ENCODE measurements at places on chromosomes 11 and 22. TPM values are rescaled to one million over a fixed set of nuclear protein-coding genes. Genes with fewer than 3 reads are reported as not detected.

Gene RNF121
- 46.4 TPM for polyA plus RNA-seq

Gene PLEKHA7
- polyA plus RNA-seq: 49.3 TPM

Gene ADM
- polyA plus RNA-seq: 7.7 TPM

Gene OSBP2
- 5.3 TPM for polyA plus RNA-seq

Gene C11orf65
- polyA plus RNA-seq: 2.1 TPM

GRCh38 chr11:45889555-45889954 is 4.1 kb downstream of the MAPK8IP1 start:
- no peak for DNase-seq

DNA sequence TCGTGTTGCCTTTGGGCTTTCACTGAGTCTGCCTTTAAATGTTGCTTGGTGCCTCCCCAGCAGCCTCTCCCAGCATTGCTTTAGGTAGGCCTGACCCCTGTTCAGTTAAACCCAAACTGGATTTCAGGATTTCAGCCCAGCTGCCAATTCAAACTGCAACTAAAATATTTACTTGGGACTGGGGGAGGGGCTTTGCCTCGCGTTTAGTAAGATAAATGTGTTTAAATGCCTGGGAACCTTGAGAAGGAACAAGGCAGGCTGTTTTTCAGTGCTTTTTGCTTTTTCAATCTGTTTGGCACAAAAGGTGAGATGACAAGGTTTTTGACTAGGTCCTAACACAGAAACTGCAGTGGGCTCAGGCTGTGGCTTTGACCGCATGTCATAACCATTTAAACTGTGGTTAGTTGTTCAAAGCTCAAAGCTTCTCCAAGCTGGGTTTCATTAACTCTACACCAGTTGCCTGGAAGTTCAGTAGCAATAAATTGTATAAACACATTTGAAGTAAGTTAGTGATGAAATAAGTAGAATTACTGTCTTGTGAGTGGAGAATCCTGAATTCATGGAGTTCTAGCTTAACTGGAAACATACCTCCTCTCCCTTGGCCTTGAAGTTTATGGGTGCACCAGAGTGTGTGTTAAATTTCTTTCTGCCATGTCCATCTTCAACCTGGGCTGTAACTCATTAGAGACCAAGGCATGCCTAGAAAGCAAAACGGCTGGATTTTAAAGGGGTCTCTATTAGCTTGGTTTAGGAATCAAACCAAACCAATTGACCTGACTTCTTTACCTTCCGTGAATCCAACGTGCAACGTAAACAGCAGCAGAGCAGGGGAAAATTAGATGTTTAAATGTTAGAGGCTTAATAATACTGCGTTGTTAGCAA is 3.6 kb downstream of the PKNOX2 start:
- DNase-seq: no peak

GRCh38 chr11:13667245-13667644 is 1.2 kb upstream of the FAR1 start:
- DNase-seq: no peak

GRCh38 chr22:39422721-39423120 is 23.1 kb downstream of the TAB1 start:
- DNase-seq: no peak

DNA sequence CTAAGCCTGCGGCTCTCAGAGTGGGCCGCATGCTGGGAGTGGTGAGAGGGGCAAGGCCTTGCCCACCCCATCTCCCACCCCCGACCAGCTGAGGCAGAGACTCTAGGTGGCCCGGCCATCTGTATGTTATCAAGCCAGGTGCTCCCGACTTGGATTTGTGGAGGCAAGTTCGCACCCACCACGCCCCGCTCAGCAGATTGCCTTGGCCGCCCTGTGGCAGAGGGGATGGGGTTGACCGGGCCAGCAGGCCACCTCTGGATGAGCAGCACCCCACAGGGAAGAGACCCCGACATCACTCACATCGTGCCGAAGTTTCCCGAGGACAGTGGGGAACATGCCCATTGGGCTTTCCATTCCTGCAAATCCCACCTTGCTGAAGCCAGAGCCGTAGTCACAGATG is 40.8 kb downstream of the DHCR7 start:
- DNase-seq: no peak

GRCh38 chr22:27686534-27686933 is 115.0 kb downstream of the MN1 start:
- no peak for DNase-seq

GRCh38 chr11:15144347-15144746 is 29.6 kb downstream of the INSC start:
- no peak for DNase-seq

GRCh38 chr22:40053460-40053859 is 58.7 kb downstream of the FAM83F start:
- no peak for DNase-seq

All from right renal cortex interstitium (tissue), 3 donors.